Body of pancreas (tissue), 4 donors: ENCODE measurements at places on chromosomes 6 and 20.

DNA sequence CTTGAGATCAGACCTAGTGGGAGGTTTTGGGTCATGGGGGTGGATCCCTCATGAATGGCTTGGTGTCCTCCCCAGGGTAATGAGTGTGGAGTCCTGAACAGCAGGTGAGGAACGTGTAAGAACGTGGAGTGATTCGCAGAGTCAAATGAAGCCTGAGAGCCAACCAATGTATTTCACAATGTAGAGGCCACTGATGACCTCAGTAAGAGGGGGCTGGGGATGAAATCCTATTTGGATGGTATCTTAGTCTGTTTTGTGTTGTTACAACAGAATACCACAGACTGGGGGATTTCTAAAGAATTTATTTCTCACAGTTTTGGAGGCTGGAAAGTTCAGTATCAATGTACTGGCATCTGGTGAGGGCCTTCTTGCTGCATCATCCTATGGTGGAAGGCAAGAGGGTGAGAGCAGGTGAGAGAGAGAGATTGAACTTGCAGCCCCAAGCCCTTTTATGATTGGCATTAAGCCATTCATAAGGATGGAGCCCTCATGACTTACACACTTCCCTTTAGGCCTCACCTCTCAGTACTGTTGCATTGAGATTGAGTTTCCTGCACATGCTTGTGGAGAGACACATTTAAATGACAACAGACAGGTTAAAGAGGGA, 47.3 kb upstream of the HIVEP1 start:
- no peak for DNase-seq

- peak; percentile 27 for DNase-seq
Observed at GRCh38 chr6:105326833-105327770, 75.8 kb downstream of the PREP start.

- no peak for DNase-seq
Observed at GRCh38 chr6:126396131-126396530, 56.2 kb downstream of the CENPW start.

GRCh38 chr6:13811627-13812358, 2.6 kb downstream of the MCUR1 start:
- peak; percentile 32 for DNase-seq

- peak; percentile 65 for DNase-seq
Observed at GRCh38 chr20:10076126-10077080, 41.6 kb downstream of the ANKEF1 start.
